Stomach (tissue), 19 donors: ENCODE measurements at places on chromosomes 4 and X. TPM values are rescaled to one million over a fixed set of nuclear protein-coding genes. Genes with fewer than 3 reads are reported as not detected.

DNAJB14 gene
- 13.8 TPM for total RNA-seq

- no peaks in the 10 kb centered on the region for H3K36me3 ChIP-seq
- no peaks in the 10 kb centered on the region for H3K4me1 ChIP-seq
- no peak for DNase-seq
- no peaks in the 10 kb centered on the region for H3K27me3 ChIP-seq
These were observed 39.0 kb upstream of the HGFAC start for GRCh38 chr4:3402491-3403347.

DNA sequence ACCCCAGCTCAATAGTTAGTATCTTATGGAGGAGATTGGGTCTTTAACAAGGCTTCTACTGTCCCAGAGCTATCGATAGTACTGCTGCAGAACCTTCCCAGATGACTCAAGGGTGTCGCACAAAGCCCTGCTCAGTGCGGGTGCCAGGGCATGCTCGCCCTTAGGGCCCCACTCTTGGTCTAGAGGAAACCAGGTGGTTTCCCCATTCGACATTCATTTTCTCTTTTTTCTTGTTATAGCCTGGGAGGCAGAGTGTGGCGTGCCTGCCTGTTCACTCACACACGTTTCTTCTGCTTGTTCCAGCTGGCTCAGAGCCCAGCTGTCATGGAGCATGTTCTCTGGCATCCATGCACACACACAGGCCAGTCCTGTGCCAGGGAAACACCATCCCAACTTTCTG lies 144.5 kb downstream of the SMIM20 start:
- no peak overlapping the region for H3K27ac ChIP-seq
- H3K36me3 ChIP-seq: no peaks in the 10 kb centered on the region
- H3K4me1 ChIP-seq: peaks cover 15% of the 10 kb centered on the region
- DNase-seq: peak; percentile 81
- H3K27me3 ChIP-seq: no peaks in the 10 kb centered on the region

DNA sequence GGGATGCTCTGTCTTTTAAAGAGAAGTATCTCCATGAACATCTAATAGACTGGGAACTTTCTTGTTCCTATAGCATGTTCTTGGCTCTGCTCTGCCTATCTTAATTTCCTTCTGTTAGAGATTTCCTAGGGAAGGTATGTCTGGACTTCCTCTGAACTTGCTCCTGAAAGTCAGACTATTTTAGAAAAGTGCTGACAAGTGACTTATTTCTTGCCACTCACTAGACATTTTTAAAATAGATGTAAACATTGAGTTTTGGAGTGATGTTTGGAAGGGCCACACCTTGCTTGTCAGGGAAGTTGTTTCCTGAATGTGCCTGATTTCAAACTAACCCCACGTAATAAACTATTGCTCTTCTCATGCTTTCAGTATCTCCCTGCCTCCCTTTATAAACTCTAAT lies 62.4 kb upstream of the ATP8A1 start:
- H3K4me1 ChIP-seq: no peaks in the 10 kb centered on the region
- no peak overlapping the region for H3K27ac ChIP-seq
- no peak for DNase-seq
- no peaks in the 10 kb centered on the region for H3K36me3 ChIP-seq
- no peak overlapping the region for H3K4me3 ChIP-seq

GPR50 gene
- not detected for total RNA-seq

TMPRSS11A gene
- total RNA-seq: not detected

DNA sequence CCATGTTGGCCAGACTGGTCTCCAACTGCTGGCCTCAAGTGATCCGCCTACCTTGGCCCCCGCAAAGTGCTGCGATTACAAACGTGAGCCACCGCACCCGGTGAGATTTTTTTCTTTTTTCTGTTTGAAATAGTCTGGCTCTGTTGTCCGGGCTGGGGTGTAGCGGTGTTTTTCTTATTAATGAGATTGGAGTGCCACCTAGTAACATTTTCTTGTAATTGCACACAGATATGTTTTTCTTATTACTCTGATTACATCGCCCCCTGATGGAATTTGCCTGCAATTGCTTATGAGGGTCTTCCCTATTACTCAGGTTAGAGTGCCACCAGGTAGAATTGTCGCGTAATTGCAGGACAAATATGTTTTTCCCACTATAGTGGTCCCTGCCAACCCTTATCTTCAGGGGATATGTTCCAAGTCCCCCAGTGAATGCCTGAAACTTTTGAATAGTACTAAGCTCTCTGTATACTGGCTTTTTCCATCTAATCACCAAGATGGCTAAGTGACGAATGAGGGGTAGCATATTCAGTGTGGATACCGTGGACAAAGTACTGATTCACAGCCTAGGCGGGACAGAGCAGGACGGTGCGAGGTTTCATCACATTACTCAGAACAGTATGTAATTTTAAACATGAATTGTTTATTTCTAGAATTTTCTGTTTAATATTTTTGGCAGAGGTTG lies 8.6 kb upstream of the PDHA1 start:
- no peak for DNase-seq
- H3K27me3 ChIP-seq: no peaks in the 10 kb centered on the region
- no peaks in the 10 kb centered on the region for H3K4me1 ChIP-seq
- H3K27ac ChIP-seq: no peak overlapping the region
- H3K4me3 ChIP-seq: no peak overlapping the region

DNA sequence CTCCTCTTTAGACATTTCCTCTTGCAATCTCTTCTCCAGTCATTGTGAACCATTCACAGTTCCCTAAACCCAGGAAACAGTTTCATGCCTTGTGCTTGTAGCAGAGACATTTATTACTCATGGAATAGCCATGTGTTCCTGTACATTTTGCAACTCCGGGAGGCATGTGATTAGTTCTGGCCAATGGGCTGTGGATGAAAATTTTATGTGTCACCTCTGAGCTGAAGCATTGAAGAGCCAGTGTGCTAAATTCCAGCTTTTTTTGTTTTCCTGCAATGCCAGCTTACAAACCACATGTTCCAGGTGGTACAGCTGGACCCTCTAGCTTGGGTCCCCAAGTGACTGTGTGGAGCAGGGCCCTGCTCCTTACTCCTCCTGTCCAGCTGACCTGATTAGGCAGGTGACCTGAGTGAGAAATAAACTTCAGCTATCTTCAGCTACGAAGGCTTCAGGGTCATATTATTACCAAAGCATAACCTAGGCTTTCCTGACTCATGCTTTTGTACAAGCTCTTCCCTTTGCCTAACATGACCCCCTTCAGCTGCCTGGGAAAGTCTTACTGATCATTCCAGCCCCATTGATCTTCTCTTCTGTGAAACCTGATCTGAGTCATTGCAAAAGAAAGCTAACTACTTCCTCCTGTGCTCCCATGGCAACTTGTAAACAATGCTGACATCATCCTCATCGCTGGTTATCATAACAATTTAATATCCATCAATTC lies 200.4 kb downstream of the PTTG2 start:
- H3K36me3 ChIP-seq: no peaks in the 10 kb centered on the region
- H3K27ac ChIP-seq: peak overlapping the region; percentile 58
- peaks cover 66% of the 10 kb centered on the region for H3K4me1 ChIP-seq
- no peaks in the 10 kb centered on the region for H3K27me3 ChIP-seq
- no peak overlapping the region for H3K4me3 ChIP-seq
